Hepatocyte (in vitro differentiated cells): ENCODE measurements at places on chromosomes 1 and 21. TPM values are rescaled to one million over a fixed set of nuclear protein-coding genes. Genes with fewer than 3 reads are reported as not detected.

GRCh38 chr1:23283667-23284602 is 60.1 kb downstream of the HNRNPR start:
- H3K4me1 ChIP-seq: no peaks in the 10 kb centered on the region
- no peaks in the 10 kb centered on the region for H3K27me3 ChIP-seq
- H3K27ac ChIP-seq: no peak overlapping the region
- H3K4me3 ChIP-seq: no peak overlapping the region
- peaks cover 5% of the 10 kb centered on the region for H3K36me3 ChIP-seq

DNA sequence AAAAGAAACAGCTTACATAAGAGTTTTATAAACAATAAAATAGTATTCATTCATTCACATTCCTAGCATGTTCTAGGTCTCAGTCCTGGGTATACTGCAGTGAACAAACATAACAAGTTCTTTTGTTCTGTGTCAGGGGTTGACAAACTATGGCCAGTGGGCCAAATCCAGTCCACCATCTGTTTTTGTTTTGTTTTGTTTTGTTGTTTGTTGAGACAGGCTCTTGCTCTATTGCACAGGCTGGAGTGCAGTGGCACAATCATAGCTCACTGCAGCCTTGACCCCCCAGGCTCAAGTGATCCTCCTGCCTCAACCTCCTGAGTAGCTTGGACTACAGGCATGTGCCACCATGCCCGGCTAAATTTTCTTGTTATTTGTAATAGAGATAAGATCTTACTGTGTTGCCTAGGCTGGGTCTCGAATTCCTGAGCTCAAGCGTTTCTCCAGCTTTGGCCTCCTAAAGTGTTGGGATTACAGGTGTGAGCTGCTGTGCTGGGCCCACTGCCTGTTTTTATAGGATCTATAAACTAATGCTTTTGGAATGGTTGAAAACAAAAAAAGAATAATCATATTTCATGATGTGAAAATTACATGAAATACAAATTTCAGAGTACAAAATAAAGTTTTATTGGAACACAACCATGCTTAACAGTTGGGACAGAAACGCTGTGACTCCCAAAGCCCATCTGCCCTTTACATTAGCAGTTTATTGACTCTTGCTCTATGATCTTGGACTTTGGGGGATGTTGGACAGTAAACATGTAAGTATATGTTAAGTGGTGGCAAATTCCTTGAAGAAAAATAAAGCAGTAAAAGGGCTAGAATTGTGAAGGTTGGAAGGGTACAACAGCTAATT is 17.9 kb downstream of the CAPZA1 start:
- H3K27me3 ChIP-seq: no peaks in the 10 kb centered on the region
- peak overlapping the region; percentile 51 for H3K27ac ChIP-seq
- peaks cover 33% of the 10 kb centered on the region for H3K4me1 ChIP-seq
- no peaks in the 10 kb centered on the region for H3K36me3 ChIP-seq
- DNase-seq: no peak

DNA sequence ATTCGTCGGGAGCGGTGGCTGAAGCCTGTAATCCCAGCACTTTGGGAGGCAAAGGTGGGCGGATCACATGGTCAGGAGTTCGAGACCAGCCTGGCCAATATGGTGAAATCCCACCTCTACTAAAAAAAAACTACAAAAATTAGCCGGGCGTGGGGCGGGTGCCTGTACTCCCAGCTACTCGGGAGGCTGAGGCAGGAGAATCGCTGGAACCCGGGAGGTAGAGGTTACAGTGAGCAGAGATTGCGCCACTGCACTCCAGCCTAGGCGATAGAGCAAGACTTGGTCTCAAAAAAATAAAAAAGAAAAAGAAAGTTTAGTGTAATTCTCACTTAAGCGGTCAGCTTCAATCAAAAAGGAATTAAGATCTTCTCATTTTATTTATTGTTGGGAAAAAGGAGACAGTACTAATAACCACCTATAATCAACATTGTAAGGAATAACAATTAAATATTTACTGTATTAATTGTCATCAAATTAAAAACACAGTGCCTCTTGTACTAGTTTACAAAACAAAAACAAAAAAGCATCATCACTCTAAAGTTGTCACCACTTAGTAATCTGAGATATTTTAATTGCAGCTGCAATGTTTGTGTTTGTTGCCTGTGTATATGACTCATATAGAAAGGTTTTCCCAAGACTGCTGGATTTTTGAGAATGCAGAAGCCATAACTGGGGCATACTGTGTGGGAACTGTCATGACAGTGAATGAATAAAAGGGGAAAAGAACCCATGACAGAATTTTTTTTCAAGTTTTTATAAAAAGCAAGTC is 3.7 kb downstream of the FBXO42 start:
- peaks cover 24% of the 10 kb centered on the region for H3K4me1 ChIP-seq
- no peak for DNase-seq
- H3K27ac ChIP-seq: peak overlapping the region; percentile 14

GRCh38 chr1:154931940-154932487 is 4.5 kb downstream of the PMVK start:
- H3K27ac ChIP-seq: peak overlapping the region; percentile 89
- peak; percentile 85 for DNase-seq
- H3K36me3 ChIP-seq: no peaks in the 10 kb centered on the region
- peaks cover 8% of the 10 kb centered on the region for H3K4me1 ChIP-seq

DNA sequence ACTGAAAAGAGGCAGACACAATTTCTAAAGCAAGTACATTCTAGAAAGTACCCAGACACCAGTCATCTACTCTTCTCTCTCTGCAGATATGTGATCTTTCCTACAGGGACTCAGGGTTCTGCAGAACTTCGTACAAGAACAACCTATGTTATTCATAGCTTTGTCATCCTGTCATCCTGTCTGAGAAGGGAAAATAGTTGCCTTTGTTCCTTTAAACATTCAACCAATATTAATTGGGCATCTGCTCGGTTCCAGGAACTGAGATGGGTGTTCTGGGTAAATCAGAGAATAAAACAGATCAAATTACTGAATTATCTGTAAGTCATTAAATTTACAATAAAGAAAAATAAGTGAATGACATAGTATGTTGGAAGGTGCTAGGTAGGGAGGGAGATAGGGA is 504.9 kb downstream of the MATN1 start:
- no peak for DNase-seq
- no peak overlapping the region for H3K4me3 ChIP-seq
- no peaks in the 10 kb centered on the region for H3K4me1 ChIP-seq
- H3K36me3 ChIP-seq: no peaks in the 10 kb centered on the region
- no peak overlapping the region for H3K27ac ChIP-seq
- no peaks in the 10 kb centered on the region for H3K27me3 ChIP-seq

DNA sequence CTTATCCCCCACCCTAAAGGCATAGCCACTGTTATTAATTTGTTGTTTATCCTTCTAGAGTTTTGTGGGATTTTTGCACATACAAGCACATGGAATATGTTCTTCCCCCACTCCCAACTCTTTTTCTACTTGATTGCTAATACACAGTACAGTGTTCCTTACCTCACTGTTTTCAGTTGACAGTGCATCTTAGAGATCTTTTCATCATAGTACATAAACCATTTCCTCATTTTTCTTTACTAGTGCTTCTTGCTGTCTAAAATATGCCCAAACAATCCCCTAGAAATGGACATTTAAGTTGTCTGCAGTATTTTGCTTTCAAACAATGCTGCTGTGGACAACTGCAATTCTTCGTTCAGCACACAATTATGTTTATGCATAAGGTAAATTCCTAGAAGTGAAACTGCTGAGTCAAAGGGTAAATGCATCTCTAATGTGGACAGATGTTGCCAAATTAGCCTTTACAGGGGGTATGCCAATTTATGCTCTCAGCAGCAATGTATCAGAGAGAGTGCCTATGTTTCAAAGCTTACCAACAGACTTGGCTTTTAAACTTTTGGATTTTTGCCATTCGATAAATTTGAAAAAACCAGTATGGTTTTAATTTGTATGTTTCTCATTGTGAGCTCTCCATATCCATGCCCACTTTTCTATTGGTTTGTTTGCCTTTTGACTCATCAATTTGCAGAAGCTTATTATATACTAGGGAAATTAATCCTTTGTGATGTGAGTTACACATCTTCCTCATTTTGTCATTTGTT is 132.6 kb downstream of the MRPS6 start:
- no peak overlapping the region for H3K4me3 ChIP-seq
- no peaks in the 10 kb centered on the region for H3K27me3 ChIP-seq
- H3K36me3 ChIP-seq: no peaks in the 10 kb centered on the region

DNA sequence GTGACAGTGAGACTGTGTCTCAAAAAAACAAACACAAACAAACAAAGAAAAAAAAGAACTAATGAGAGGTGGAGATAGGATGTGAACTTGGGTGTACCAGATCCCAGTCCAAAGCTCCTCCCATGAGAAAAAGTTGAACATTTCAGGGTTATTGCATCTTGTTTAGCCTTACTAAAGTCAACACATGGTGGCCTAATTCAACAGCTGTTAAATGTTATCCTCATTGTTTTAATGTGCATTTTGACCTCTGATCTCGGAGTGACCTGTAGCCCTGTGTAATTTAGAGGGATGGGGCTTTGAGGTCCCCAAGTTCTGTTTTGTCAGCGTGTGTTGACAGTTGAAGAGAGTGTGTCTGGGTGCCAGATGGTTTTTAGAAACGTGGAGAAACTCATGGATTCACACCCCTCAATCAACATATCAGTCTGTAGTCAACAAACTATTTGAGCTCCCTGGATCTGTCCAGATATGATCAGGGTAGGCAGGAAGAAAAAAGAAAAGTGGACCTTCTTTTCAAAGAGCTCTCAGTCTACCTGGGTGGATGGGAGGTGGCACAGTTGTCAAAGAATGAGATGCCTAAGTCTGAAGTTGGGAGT is 34.7 kb downstream of the PTPRU start:
- H3K27me3 ChIP-seq: no peaks in the 10 kb centered on the region
- H3K4me3 ChIP-seq: no peak overlapping the region
- DNase-seq: no peak
- no peaks in the 10 kb centered on the region for H3K36me3 ChIP-seq
- H3K4me1 ChIP-seq: peaks cover 23% of the 10 kb centered on the region
- H3K27ac ChIP-seq: peak overlapping the region; percentile 74

DNA sequence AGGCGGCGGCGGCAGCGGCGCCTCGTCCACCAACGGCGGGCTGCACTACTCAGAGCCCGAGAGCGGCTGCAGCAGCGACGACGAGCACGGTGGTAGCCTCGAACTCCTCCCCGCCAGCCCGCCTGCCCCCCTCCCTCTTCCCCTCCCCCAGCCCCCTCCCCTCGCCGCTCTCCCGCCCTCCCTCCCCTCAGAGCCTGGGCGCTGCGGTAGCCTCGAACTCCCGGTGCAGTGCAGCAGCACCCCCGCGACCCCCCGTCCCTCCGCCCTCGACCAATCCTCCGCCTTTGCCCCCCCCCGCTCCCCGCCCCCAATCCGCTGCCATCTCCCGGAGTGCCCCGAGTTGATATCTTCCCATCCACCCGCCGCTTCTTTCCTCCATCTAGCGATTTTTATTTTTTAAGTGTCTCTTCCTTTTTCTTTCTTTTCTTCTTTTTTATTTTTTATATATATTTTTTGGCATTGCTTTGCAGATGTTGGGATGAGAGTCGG is 516 bp downstream of the RCOR3 start:
- no peaks in the 10 kb centered on the region for H3K27me3 ChIP-seq
- H3K36me3 ChIP-seq: no peaks in the 10 kb centered on the region
- H3K27ac ChIP-seq: peak overlapping the region; percentile 99

DNA sequence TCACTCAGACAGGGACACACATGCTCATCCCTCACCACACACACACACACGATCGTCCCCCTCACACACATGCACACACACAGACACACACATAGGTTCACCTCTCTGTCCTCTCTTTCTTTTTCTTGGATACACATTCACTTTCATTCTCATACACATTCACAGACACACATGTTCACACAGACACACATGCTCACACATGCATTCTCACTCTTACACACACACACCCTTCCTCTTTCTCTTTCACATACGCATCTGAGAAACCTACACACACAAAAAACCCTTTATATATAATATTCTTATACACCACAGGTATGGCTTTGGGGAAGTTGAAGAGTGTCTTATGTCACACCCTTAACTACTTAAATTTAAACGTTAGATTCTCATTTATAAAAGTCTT is 248.6 kb upstream of the RUNX1 start:
- H3K4me1 ChIP-seq: peaks cover 5% of the 10 kb centered on the region
- H3K36me3 ChIP-seq: no peaks in the 10 kb centered on the region
- no peaks in the 10 kb centered on the region for H3K27me3 ChIP-seq
- no peak overlapping the region for H3K4me3 ChIP-seq
- no peak for DNase-seq

GRCh38 chr1:159939678-159940002 is 5.8 kb downstream of the IGSF9 start:
- H3K4me1 ChIP-seq: peaks cover 60% of the 10 kb centered on the region
- H3K27ac ChIP-seq: peak overlapping the region; percentile 92
- H3K4me3 ChIP-seq: no peak overlapping the region
- no peak for DNase-seq
- H3K27me3 ChIP-seq: no peaks in the 10 kb centered on the region

- no peaks in the 10 kb centered on the region for H3K27me3 ChIP-seq
- H3K4me3 ChIP-seq: no peak overlapping the region
- H3K27ac ChIP-seq: no peak overlapping the region
- no peak for DNase-seq
Observed at GRCh38 chr1:226444901-226445300, 37.0 kb upstream of the PARP1 start.

GRCh38 chr1:27402349-27402754 is 9.9 kb downstream of the GPR3 start:
- H3K27me3 ChIP-seq: no peaks in the 10 kb centered on the region
- peak; percentile 85 for DNase-seq
- H3K4me3 ChIP-seq: no peak overlapping the region
- H3K27ac ChIP-seq: peak overlapping the region; percentile 72
- no peaks in the 10 kb centered on the region for H3K36me3 ChIP-seq
- H3K4me1 ChIP-seq: peaks cover 17% of the 10 kb centered on the region

DNA sequence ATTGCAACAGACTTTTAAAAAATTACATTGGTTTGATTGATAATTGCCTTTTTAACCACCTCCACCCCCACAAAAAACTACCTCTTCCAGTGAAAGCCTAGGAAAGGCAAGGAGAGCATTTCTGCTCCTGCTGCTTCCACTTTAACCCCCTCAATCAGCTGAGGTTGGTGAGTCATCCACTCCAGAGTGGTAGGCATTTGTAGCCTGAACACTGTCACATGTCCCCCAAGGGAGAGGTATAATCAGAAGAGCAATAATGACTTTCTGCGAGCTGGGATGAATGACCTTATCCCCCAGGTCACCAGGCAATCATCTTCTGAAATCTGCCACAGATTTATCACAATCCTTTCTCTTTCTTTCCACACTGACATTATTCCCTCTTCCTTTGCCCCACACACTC is 126.6 kb upstream of the CAMK1G start:
- H3K36me3 ChIP-seq: no peaks in the 10 kb centered on the region
- H3K27ac ChIP-seq: no peak overlapping the region
- no peaks in the 10 kb centered on the region for H3K27me3 ChIP-seq
- DNase-seq: peak; percentile 40

The PLA2G2C gene
- total RNA-seq: not detected in 2 replicates

The TRIM58 gene
- not detected in 2 replicates for total RNA-seq

The CENPF gene
- 16.8 and 18.3 TPM in 2 replicates for total RNA-seq

The IL19 gene
- total RNA-seq: 0.28 and 0.37 TPM in 2 replicates

The CFHR1 gene
- 51.1 and 58.2 TPM in 2 replicates for total RNA-seq

The AMY1C gene
- not detected in 2 replicates for total RNA-seq
